ENCODE measurements at places on chromosomes 1 and 21.

DNA sequence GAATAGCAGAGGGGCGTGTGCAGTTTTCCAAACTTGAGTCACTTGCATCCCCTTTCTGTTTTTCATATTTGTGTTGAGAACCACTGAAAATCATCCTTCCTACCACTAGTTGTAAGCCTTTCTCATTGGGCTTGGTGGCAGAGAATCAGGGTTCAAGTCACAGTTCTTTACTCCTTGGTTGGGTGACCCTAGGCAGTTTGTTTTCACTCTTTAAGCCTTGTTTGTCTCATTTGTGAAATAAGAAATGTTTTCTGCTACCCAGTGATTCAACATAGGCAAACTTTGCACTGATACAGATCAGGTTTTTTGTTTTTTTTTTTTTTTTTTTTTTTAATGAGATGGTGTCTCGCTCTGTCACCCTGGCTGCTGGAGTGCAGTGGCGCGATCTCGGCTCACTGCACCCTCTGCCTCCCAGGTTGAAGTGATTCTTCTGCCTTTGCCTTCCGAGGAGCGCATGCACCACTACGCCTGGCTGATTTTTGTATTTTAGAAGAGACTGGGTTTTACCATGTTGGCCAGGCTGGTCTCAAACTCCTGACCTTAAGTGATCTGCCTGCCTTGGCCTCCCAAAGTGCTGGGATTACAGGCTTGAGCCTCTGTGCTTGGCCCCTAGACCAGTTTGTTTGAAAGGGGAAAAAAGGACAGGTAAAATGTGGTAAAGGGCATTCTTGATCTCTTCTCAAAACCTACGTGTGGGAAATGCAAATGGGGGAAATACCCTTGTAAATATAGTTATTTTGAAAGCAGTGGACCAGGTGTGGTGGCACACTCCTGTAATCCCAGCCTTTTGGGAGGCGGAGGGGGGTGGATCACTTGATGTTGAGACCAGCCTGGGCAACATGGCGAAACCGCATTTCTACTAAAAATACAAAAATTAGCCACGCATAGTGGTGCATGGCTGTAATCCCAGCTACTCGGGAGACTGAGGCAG is 3.2 kb downstream of the CLIC4 start:
- DNase-seq, result no peak

- no peak for DNase-seq
These were observed 64.9 kb downstream of the CD2 start for GRCh38 chr1:116819081-116819480.

GRCh38 chr1:206709772-206710459 is 25.2 kb downstream of the MAPKAPK2 start:
- DNase-seq, result no peak

DNA sequence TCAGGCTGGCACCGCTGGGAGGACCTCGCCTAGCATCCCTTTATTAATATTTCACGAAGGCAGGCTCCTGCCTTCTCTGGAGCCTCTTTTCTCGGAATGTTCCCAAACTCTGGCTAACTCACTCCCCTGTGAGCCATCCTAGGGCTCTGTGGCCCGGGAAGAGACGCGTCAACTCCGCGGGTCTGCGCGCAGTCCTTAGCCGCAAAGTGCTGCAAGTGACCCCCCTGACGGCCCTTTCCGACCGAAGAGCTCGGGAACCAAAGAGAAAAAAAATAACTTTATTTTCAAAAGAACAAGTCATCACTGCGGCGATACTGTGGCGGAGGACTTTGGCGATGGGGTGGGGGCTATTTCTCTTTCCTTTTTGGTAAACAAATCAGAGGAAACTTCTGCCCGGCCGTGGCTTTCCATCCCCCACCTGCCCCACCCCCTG is 14.6 kb downstream of the NR5A2 start:
- DNase-seq, result no peak

GRCh38 chr21:35593000-35593502 is 467.3 kb downstream of the SETD4 start:
- no peak for DNase-seq

GRCh38 chr1:199226163-199226562 is 587.3 kb downstream of the PTPRC start:
- no peak for DNase-seq

GRCh38 chr1:221816899-221817298 is 75.0 kb upstream of the DUSP10 start:
- no peak for DNase-seq

GRCh38 chr1:17929224-17929623 is 174.1 kb downstream of the ACTL8 start:
- DNase-seq, result no peak

DNA sequence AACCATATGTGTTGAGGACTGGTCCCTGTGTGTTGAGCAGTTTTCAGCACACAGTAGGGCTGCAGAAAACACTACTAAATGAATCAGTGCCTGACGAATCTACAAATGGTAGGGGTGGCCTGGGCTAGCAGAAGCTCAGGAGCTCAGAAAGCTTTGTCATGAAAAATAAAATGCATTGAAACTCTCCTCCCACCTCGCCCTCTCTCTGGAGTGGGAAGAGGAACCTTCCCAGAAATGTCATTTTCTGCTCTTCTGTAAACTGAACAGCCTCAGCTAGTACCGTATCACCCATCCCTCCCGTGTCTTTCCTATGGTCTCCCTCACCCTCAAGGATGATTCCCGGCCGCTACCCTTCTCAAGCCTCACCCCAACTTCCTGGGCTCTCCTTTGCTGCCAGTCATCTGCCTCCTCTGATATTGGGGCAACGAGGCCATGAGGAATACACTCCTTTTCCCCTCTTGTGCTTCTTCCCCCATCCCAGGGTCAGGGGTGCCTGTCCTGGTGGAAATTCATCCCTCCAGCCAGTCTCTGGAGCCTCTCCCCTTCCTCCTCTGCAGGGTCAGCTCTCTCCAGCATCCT is 734.5 kb downstream of the PTPRU start:
- DNase-seq, result no peak

- DNase-seq, result no peak
These were observed 2.3 kb upstream of the BATF3 start for GRCh38 chr1:212701910-212702309.

GRCh38 chr1:5142389-5142788 is 488.0 kb downstream of the AJAP1 start:
- DNase-seq, result no peak

GRCh38 chr21:44766818-44767354 is 34.7 kb downstream of the UBE2G2 start:
- DNase-seq, result no peak

GRCh38 chr1:3598522-3599285 is 12.6 kb downstream of the MEGF6 start:
- no peak for DNase-seq

- no peak for DNase-seq
These were observed 12.1 kb downstream of the CLCA2 start for GRCh38 chr1:86436041-86436440.

DNA sequence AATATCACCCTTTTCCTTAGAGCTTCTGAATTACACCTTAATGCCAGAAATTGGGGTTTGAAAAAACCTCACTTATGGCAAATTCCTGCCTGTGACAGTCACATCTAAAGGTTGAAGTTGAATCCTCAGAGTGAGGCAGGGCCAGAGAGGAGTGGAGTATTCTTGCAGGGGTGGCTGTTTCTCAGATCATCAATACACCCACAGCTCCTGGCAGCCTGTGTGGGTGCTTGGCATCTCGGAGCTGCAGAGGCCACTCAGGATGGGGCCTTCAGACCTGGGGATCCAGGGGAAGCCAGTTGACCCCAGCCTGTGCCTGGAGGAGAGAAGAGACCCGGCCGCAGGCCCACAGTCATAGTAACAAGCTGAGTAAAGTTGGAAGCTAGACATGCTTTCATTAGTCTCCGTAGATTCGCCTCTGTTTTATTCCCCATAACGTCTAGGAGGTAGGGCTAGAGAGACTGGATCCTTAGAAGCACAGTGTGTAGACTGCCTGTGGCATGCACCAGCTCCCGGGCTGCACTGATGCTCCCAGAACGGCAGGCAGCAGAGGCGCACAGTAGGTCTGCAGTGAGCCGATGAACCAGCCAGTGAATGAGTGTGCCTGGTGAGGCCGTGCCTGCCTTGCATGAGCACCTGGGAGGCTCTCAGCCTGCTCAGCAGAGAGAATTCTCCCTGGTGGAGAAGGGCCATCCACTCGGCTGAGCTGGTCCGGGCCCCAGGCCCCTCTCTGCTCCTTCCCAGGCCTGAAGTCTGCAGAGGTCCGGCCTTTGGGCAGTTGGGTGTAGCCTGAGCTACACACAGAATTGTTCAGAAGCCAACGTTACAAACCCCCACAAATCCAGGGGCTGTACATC is 42.9 kb downstream of the TFF3 start:
- no peak for DNase-seq

DNA sequence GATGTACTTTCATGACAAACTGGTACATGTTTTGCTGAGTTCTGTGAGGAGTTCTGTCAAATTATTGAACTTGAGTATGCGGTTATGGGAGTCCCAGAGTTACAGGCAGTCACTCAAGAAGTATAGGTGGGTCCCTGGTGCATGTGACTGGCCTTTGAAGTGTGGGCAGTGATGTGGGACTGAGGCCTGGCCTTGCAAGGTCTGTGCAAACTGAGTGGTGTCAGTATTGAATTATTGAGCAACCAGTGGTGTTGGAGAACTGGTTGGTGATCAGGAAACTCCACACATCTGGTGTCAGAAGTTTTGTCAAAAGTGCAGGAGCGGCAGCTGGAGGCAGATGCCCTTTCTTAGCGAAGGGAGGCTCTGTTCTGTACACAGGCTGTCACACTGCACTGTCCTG is 5.2 kb downstream of the ZNF678 start:
- DNase-seq, result no peak

DNA sequence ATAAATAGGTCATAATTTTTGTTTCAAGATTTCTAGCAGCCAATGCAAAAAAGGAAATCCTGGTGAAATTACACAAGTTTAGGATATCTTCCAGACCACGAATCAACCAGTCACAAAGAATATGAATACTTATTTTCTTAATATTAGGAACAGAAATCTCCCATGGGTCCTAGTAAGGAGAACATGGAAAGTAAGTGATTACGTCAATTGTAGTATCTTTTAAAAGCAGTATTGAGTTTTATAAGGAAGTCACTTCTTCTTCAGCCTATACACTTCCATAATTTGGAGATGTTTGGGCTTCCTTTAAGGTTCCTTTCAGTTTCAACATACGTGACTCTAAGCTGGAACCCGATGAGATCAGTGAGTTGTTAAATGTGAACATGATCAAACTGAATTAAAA is 534.5 kb downstream of the USP25 start:
- DNase-seq, result no peak

GRCh38 chr1:209585672-209586071 is 2.2 kb downstream of the CAMK1G start:
- peak; percentile 68 for DNase-seq

GRCh38 chr1:64310760-64311159 is 107.3 kb downstream of the UBE2U start:
- DNase-seq, result no peak

DNA sequence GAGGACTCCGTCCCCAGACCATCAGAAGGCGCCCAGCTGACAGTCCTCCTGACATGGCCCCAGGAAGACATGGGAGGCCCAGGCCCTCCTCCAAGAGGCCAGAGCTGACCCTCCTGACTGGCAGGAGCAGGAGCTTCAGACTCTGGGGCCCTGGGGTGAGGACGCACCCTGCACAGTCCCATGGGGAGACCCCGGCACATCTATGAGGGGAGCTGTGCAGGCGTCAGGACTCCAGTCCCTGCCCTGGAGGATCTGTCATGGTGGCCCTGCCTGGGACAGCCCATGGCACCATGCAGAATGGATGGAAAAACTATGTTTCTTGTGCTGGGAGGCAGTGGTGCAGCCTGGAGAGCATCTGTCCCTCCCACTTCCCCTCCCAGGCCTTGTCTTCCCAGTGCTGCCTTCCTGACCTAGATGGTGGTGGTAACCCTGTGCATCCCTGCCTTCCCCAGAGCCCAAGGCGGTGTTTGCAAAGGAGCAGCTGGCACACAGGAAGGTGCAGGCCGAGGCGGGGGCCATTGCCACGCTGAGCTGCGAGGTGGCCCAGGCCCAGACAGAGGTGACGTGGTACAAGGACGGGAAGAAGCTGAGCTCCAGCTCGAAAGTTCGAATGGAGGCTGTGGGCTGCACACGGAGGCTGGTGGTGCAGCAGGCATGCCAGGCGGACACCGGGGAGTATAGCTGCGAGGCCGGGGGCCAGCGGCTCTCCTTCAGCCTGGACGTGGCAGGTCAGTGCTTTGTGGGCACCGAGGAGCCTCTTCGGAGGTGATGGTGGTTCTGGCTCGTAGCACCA is 41.9 kb downstream of the OBSCN start:
- DNase-seq, result no peak

- no peak for DNase-seq
These were observed 36.4 kb downstream of the MRAP start for GRCh38 chr21:32334980-32335531.

GRCh38 chr1:197143276-197143675 is 3.2 kb downstream of the ASPM start:
- DNase-seq, result no peak

DNA sequence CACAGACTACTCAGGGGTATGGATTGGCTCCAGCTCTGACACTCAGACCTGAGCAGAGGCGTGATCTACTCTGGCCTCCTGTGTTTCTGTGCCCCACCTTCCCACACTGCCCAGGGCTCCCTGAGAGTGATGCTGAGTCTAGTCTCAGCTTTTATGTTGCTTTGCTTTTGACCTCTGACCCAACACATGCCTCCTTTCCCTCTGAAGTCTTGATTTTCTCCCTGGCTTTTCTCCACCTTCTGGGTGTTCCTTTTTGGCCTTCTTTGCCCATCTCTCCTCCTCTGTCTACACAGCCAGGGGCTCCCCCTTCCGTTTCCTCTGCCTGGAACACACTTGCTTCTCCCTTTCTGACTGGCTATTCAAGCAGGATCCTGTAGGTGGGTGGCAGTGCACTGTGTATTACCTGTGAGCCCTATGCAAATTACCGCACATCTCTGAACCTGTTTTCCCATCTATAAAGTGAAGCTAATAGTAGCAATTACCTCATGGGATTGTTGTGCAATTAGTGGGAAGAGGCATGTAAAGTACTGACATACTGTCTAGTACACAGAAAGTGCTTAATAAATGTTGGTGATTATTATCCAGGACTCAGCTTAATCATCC is 13.7 kb upstream of the MEX3A start:
- DNase-seq, result no peak

DNA sequence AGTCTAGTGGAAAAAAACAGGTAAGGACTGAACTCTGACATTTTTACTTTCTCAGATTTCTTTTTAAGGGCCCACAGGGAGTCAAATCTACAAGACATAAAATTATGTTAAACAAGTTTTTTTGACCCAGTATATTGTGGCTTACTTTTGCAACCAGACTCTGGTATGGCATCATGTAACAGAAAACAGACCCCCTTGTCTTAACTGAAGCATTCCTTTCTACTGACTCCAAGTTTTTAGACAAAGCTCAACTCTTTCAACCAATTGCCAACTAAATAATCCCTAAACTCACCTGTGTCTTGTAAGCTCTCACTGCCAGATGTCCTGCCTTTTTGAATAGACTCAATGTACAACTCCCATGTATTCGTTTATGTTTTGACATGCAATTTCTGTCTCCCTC is 64.3 kb downstream of the FASLG start:
- DNase-seq, result no peak
